ENCODE measurements at places on chromosomes 3 and 15.
A peak's percentile ranks its signal among the peaks of the same experiment; 100 is the strongest.

- no peak for DNase-seq
Observed at GRCh38 chr3:36647423-36647853, 116.9 kb downstream of the DCLK3 start.

DNA sequence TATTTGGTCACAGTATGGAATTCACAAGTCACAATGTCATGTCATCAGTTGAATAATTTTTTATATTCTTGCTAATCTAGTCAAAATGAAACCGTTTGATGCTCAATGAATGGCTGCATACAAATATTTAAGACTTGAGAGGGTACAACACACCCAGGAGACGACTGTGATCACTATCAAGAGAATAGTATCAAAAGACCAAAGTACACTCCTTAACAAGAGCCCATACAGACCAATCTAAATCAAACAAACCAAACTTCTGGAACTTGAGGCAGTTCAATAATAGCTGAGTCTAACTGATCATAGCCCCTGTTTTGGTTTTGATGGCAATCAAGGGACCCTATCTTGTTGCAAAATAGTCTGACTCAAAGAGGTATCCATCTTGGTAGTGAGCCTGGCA, 265.1 kb downstream of the THSD4 start:
- DNase-seq = no peak

DNA sequence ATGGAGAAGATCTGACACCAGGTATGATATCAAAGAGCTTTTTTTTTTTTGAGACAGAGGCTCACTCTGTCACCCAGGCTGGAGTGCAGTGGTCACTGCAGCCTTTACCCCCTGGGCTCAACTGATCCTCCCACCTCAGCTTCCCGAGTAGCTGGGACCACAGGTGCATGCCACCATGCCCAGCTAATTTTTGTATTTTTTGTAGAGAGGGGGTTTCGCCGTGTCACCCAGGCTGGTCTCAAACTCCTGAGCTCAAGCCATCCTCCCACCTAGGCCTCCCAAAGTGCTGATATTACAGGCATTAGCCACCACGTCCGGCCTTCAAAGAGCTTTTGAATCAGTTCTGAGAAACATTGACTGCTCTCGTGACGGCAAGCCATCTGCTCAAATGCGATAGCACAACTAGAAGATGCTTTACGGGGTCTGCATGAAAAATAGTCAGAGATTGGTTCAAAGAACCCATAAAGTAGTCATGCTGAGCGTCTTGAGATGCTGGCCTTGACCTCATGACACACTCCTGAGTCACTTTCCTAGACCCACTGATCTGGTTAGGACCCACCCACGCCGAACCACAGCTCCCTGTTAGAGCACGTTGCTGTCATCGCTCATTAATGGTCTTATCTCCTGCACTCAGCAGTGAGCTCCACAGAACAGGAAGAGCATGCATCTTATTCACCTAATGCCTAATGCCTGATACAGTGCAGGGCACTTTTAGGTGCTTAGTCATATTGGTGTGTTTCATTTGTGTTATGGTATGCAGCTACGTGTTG, 57.0 kb upstream of the NR2F2 start:
- peak; percentile 97 for DNase-seq

DNA sequence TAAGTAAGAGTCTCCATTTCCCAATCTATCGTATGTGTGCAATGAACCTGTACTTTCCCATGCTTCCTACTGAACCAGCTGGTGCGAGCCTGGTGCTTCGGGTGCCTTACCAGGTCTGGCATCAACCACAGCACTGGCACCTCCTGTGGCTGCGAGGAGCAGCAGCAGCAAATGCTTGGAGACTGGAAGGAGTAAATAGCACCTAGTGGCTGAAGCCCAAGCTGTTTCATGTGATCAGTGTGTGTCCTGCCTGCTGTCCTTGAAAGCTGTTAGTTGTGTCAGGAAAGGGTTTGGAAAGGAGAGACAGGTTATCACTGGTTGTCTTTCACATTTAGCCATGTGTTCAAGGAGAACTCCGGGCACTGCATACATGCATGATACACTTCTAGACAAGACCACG, 31.8 kb downstream of the PCOLCE2 start:
- peak; percentile 36 for DNase-seq

DNA sequence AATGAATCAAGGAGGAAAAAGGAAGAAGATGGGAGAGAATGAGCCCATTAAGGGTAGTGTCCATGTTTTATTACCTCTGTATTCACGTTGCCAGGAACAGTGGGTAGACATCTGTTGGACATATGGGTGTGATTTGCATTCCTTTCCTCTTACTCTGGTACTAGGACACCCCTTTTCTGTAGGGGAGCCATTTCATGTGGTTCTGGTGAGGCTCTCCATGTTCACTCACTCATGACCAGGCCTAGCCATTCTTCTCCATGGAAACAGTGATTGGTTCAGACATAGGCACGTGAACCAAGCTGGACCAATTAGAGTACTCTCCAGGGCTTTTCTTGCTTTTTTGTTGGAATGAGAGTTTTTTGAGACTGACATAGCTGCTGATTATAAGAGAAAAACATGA, 39.6 kb upstream of the PDCD6IP start:
- DNase-seq = no peak

DNA sequence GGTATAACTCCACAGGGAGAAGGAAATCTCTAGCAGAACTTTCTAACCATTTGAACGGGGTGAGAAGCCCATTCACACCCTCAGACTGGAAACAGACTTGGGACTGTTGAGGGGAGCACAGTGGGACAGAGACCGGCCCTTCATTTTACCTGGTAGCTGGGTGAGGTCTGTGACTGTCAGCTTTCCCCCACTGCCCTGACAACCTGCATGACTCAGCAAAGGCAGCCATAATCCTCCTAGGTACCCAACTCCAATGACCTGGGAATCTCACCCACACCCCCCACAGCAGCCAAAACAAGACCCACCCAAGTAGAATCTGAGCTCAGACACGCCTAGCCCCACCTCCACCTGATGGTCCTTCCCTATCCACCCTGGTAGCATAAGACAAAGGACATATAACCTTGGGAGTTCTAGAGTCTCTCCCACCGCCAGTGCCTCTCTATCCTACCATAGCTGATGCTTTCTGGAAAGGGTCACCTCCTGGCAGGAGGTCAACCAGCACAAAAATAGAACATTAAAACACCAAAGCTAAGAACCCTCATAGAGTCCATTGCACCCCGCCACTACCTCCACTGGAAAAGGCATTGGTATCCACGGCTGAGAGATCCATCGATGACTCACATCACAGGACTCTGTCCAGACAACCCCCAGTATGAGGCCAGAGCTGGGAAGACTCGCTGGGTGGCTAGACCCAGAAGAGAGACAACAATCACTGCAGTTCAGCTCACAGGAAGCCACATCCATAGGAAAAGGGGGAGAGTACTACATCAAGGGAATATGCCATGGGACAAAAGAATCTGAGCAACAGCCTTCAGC, 28.0 kb downstream of the SENP7 start:
- peak; percentile 45 for DNase-seq

- no peak for DNase-seq
Observed at GRCh38 chr3:72144773-72145505, 360.0 kb upstream of the PROK2 start.

DNA sequence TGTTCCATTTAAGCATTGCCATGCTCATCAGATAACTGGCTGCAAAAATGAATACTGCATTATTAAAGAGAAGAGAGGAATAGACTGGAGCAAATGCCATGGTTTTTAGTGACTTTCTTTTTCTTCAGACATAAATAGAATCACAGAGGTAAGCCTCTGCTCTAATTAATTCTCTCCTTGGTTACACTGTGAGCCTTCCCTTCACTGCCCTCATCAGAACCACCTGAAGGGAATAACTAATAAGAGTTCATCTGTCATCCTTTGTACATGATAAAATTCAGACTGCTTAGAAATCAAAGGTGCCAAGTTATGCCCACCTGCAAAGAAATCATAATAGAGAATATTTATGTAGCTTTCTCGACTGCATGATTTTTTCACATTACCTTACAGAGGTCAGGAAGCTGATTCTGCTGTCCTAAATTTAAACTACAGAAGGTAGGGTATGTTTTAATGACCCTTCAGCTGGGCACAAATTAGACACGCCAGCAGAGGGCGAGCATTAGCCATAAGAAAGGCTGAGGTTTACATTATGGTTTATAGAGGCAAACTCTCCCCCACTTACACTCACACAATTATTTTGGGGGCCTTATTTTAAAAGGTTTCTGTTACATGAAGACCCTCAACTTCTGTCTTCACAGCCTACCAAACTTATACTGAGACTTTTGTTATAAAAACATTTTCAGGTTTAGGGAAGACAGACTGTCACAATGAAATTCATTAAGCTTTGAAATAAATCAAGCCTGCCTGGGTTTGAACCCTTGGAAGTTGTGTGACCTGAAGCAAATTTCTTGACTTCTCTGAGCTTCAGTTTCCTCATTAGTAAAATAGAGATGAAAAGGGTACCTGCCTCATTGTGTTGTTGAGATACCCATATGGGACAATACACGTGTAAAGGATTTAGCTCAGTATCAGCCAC, 15.3 kb upstream of the UNC13C start:
- no peak for DNase-seq

GRCh38 chr3:41158947-41159346, 40.4 kb upstream of the CTNNB1 start:
- no peak for DNase-seq

DNA sequence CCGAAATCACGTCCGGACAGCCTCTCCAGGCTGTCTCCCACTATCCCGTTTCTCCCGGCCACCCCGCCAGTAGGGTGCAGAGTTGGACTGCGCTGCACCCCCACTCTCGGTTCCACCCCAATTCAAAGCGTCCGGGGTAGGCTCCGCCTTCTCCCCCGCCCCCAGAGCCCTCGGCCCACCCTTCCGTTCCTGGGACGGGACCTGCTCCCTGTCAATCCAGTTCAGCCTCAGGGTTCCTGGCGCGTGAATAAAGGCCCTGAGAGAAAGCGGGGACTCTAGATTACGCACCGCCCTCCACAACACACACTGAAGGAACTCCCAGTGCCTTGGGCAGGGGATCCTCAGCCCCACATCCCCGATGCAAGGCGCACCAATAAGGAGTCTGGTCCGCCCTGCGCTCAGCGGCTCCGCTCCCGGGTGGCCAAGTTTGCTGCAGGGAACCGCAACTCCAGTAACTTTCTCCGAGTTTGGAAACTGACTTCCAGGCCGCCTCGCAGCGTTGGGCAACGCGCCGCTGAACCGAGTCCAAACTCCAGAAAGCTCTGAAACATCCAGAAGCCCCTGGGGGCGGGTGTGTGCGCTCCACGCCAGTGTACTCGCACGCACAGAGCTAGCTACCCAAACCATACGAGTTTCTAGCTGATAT, 1.9 kb downstream of the ADAMTS9 start:
- DNase-seq = peak; percentile 63

- no peak for DNase-seq
Observed at GRCh38 chr15:101016581-101016980, 97.4 kb downstream of the LRRK1 start.

DNA sequence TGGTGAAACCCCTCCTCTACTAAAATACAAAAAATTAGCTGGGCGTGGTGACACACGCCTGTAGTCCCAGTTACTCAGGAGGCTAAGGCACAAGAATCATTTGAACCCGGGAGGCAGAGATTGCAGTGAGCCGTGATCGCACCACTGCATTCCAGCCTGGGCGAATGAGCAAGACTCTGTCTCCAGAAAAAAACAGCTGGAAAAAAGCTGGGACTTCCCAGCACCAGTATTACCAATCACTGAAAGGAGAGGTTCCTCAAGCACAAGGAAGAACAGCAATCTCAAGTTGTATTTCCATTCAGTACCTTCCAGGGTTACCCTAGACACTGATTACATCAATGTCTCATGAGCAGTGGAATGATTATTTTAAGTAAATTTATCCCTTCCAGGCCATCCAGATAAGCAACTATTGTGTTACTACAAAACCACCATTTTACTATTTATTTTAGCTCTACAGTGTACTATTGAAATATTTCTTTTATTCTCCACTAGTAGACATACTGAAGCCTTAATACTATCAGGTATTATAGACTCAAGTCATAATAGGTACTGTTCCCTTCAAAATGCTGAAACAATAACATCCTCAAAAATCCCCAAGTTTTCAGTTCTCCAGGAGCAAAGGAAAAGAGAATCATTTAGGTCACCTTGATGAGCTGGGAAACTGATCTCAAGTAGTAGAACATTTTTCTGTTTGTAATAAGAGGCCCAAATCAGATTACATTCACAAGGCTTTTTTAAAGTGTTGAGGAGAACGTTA, 54.8 kb upstream of the VGLL4 start:
- DNase-seq = no peak

GRCh38 chr15:95988574-95988887, 342.0 kb upstream of the NR2F2 start:
- DNase-seq = no peak

GRCh38 chr3:43087249-43087776, 18.6 kb downstream of the POMGNT2 start:
- no peak for DNase-seq

DNA sequence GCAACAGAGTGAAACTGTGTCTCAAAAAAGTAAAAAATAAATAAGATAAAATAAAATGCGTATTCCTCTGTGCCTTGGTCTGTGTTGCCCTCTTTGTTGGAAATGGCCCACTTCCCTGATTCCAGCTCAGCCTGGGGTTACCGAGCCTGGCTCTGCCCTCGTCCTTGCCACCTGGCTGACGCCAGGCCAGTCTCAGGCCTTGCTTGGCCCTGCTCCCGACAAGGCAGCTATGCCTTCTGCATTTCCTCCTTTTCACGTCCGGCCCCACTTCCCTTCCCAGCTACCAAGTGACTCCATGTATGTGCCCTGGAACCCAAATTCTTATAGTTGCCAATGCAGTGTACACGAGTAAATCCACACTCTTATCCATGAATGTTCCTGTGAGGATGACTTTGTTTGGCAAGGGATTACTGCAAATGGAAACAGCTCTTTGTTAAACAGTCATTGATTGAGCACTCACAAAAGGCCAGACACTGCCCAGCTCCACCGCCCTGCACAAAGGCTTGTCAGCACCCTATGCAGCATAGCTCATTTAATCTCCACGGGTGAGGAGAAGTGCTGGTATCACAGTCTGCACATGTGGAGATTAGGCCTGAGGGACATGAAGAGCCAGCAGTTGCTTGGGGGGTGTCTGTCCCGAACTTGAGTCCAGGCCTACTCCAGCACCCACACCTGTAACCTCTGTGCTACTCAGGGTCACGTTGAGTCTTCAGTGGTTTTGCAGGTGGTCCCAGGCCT, 25.1 kb downstream of the SPSB4 start:
- DNase-seq = no peak

GRCh38 chr15:48175126-48175525, 3.0 kb downstream of the MYEF2 start:
- no peak for DNase-seq

DNA sequence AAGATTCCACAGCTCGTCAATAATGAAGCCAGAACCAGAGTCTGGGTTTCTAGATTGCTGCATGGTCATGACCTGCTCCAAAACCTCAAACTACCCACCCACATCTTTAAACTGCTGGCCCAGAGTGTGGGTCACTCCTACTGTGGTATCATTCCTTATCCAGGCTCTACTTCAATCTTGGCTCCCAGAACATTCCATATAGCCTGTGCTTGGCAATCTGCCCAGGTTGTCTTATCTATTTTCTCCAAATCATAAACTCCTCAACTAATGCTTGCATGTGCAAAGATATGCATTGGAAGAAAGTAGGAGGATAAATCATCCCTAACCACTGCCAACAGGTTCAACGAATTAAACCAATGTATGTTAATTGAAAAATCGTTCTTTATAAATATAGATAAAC, 169.7 kb downstream of the ANXA2 start:
- DNase-seq = no peak
